Kidney epithelial cell (primary cell): ENCODE measurements at places on chromosomes 6 and 20. TPM values are rescaled to one million over a fixed set of nuclear protein-coding genes. Genes with fewer than 3 reads are reported as not detected.

The AGPAT4 gene
- 8.6 and 9.6 TPM in 2 replicates for total RNA-seq

The SLC22A2 gene
- total RNA-seq: 0.04 TPM in 1 of 2 replicates, not detected in the other

The RGS17 gene
- 11.2 and 14.1 TPM in 2 replicates for total RNA-seq

The TBX18 gene
- 0.46 and 0.48 TPM in 2 replicates for total RNA-seq

The DEFB119 gene
- not detected in 2 replicates for total RNA-seq

The MEP1A gene
- not detected in 2 replicates for total RNA-seq

The MAPK13 gene
- total RNA-seq: 51.3 and 52.9 TPM in 2 replicates

The SLC13A3 gene
- total RNA-seq: 2.6 and 3.4 TPM in 2 replicates

The MATN4 gene
- total RNA-seq: not detected in 2 replicates

The CCN5 gene
- total RNA-seq: not detected in 2 replicates

The ULBP1 gene
- total RNA-seq: 6.0 and 7.5 TPM in 2 replicates

The TMEM242 gene
- total RNA-seq: 6.7 and 9.6 TPM in 2 replicates

The PNLDC1 gene
- not detected in 2 replicates for total RNA-seq
